ENCODE measurements at places on chromosomes 4 and X.

DNA sequence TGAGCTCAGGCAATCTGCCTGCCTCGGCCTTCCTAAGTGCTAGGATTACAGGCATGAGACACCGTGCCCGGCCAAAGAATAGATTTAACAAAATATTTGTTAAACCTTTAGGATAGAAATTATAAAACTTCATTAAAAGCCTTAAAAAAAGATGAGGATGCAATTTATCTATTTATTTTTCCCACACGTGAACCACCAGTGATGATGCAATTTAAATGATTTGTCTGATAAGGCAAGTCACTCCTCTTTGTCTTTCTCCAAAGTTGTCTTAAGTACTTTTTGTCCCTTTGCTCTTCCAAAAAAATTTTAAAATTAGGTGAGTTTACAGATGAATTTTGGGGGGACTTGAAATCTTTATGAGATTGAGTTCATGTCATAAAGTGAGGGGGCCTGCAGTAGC is 58.2 kb downstream of the SLC34A2 start:
- DNase-seq = no peak

- no peak for DNase-seq
Observed at GRCh38 chr4:125833-126232, 1.5 kb downstream of the ZNF718 start.

DNA sequence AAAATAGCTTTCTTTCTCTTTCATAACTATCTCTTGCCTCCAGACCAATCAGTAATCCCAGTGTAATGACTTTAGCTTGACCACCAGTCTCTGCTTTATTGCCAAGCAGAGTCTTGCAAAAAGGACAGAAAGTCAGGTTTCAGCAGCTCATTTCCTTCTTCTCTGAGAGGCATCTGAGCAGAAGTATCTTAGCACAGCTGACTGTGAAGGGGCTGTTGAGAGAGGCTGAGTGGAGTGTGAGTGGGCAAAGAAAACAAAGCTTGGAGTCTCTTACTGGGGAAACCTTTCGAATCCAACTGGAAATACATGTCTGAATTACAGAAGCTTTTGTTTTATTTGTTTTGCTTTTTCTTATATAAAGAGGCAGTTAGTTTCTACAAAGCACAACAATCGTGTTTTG is 170.3 kb upstream of the IGFBP7 start:
- no peak for DNase-seq

- DNase-seq = no peak
Observed at GRCh38 chrX:141221611-141222010, 20.7 kb downstream of the SPANXC start.

DNA sequence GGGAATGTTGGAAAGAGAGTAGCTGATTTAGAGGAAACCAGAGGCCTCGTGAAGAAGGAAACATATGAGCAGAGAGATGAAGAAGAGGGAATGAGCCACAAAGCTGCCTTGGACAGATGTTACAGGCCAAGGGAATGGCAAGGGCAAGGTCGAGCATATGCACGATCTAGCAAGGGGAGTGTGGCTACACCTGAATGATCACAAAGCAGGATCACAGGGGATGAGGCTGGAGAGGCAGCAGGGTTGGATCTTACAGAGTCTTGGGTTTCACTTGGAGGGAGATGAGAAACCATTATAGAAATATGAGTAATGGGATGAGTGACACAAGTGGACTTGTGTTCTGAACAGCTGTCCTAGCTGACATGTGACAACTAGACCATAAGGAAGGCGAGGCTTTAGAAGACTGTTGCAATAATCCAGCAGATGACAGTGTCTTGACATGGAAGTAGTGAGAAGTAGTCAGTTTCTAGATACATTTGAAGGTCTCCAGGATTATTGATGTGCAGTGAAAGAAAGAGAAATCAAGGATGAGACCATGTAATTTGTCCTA is 58.7 kb downstream of the RASGEF1B start:
- no peak for DNase-seq

- no peak for DNase-seq
Observed at GRCh38 chr4:133996431-133997121, 205.0 kb downstream of the PABPC4L start.

DNA sequence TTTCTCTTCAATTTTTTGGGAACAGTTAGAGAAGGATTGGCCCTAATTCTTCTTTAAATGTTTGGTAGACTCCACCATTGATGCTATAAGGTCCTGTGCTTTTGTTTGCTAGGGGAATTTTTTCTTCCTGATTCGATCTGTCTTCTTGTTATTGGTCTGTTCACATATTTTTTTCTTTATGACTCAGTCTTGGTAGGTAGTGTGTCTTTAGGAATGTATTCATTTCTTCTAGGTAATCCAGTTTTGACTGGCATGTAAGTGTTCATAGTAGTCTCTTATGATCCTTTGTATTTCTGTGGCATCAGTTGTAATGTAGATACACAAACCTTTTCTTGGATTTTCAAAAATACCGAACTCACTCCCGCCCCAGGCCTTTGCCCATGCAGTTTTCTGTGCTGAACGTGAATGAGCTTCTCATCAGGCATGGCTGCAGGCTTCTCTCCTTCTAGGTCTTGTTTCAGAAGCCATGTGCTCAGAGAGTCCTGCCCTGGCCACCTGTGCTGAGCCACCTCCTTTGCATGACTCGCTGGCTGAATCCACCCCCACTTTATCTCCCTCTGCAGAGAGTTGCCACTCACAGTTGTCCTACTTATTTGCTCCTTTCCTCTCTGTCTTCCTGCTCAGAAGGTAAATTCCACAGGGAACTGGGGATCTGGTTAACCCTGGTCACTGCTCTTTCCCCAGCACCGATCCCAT is 67.0 kb downstream of the STK32B start:
- no peak for DNase-seq

- no peak for DNase-seq
Observed at GRCh38 chr4:59195839-59196238, 2004.3 kb upstream of the ADGRL3 start.

- no peak for DNase-seq
Observed at GRCh38 chrX:138485224-138485623, 226.3 kb downstream of the FGF13 start.

GRCh38 chrX:124086411-124086810 is 124.9 kb downstream of the STAG2 start:
- no peak for DNase-seq

DNA sequence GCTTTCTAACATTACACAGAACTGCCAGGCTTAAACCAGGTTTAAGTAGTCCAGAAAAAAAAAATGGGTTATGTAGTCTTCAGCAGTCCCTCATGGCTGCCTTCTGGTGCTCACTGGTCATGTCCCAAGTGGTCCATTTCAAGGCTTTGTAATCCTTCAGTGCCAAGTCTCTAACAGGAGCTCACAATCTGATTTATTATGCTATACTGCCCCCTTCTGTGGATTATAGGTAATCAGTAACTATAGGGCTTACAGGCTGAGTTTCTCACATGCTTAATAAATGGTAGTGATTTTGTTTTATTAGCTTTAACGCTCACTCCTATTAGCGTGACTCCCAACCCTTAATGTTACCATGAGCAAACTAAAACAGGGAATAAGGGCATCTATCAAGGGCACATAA is 92.5 kb upstream of the EDA2R start:
- no peak for DNase-seq

DNA sequence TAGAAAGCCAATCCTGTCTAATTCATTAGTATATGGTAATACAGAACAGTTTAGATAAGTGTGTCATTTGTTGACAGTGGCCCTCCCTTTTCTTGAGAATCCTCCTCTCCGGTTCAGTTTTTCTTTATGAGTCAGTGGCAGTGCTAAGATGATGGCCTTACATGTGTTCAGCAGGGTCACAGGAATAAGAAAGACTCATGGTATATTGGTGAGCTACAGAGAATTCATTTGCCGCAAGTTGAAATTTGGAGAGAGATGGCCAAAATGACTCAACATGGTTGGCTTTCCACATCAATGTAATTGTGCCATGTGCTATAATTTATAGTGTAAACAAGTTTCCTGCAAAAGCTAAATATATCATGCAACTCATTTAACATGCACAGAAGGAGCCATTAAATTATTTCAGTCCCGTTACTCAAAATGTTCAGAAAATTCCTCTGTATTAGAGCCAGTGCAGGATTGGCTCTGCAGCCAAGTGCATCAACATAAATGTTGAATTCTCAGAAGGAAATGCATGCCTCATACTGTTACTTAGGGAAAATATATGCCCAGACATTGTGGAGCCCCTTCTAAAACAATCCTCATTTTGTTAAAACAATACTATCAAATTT is 374.3 kb downstream of the AFF2 start:
- no peak for DNase-seq

GRCh38 chrX:21873063-21873775 is 17.4 kb downstream of the YY2 start:
- DNase-seq = no peak

DNA sequence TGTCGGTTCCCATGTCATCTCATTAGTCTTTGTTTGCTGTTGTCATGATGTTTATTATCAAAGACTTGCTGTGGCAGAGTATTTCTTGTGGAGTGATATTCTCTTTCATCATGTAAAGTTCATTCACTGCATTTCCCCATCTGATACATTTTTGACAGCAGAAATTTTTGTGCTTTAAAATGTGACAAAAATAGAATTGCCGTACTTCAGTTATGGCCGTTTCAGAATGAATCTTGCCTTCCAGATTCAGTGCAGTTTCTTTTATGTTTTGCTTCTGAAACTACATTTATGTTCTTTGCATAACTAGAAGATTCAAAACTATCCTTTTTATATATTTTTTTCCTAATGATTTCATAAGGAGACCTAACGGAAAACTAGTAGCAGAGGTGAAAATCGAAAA is 10.0 kb downstream of the CSTF2 start:
- DNase-seq = no peak

GRCh38 chrX:17719711-17720110 is 17.6 kb upstream of the SCML1 start:
- DNase-seq = no peak

- no peak for DNase-seq
Observed at GRCh38 chr4:106165351-106166010, 150.5 kb downstream of the TBCK start.

DNA sequence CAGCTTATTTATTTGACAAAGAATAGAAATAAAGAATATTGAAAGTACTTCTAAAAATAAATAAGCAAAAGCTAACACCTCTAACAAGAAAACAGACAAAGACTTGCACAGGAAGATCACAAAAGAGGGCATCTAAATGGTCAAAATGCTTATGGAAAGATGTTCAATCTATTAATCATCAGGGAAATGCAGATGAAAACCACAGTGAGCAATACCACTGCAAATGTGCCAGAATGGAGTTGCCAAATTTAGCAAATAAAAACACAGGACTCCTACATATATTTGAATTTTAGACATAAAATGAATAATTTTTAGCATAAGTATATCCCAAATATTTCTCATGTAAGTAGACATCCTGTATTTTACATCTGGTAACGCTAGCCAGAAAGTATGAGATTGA is 56.1 kb upstream of the HPGD start:
- DNase-seq = no peak

DNA sequence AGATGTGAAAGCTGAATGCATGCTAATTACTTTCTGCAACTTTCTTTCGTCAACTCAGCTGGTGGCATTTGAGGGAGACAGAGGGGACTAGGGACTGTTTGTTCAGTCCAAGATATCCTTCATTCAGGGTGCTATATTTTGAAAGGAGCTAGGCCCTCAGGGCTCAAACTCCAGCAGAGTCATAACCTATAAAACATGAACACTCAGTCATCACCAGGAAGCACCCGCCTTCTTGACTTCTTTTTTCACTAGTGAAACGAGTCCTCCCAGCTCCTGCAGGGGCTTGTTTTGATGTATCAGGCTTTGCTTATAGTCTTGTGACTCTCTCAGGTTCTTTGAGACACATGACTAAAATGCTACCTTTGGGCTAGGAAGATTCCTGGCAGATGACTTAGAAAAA is 230.6 kb downstream of the PCDH7 start:
- no peak for DNase-seq

DNA sequence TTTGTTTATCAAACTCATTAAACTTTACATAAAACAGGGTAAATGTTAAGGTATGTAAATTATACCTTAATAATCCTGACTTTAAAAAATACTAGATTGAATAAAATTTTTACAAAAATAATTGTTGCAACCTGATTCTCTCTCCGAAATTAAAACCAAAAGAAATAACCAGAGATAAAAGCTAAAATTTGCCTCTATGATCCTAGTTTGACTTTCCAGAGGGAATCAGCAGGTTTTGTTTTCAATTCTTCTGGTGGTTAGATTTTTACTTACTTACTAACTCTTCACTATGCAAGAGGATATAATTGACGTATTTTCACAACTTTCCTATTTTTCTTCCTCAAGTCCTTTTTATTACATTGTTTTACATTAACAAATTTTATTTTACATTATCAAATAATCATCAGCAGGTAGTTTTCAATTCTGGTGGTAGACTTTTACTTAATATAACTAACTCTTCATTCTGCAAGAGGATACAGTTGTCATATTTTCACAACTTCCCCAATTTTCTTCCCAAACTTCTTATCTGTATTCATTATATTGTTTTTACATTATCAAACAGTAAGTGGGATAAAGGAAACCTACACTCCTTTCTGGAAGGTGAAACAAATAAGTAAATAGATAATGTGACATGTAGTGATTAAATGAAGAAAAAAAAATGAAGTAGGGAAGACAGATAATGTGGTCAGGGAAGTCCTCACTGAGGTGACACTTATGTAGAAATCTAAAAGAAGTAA is 52.2 kb downstream of the TBCK start:
- DNase-seq = no peak

Data from femur (tissue), 1 donor.